ENCODE measurements at places on chromosomes 12 and 14.

DNA sequence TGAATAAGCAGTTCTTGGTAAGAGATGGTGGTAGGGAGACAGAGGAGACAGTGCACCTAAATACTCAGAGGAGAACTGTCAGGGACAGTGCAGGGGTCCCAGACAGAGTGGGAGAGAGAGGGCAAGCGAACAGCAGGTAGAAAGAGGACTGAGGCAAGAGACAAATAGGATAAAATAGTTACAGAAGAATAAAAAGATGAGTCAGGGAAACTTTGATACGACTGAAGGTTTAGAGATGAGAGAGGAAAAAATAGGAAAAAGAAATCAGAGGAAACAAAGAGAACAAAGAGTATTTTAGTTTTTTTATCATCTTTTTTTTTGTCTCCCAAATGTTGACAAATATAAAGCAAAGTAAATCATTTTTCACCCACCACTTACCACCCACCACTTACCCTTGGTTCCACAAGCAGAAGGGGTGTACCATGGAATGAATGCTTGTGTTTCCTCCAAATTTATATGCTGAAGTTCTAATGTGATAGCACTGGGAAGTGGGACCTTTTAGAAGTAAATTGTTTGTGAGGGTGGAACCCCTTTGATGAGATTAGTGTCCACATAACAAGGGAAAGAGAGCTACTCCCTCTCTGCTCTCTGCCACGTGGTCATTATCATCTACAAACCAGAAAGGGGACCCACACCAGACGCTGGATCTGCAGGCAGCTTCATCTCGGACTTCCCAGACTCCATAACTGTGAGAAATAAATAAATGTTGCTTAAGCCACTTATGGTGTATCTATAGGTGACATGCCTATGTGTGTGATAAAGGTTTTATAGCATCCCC, 292.1 kb downstream of the BTG1 start:
- no peak for DNase-seq

DNA sequence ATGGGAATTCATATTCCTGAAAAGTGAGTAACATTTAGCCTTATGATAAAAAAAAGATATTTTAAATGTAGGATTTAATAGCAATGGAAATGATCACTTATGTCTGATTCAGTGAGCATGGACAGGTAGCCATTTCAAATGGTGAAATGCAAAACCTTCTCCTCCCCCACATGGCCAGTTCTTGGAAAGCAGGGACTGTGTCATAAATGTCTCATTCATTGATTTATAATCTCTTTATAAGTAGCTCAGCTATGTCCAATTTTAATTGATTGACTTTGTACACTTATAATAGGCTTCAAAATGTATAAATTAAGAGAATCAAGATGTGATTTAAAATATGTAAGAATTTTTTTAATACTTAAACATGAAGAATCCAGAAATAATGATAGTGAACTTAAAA, 24.6 kb upstream of the SCFD1 start:
- DNase-seq, result no peak

GRCh38 chr12:116722245-116722644, 15.6 kb downstream of the SPRING1 start:
- no peak for DNase-seq

GRCh38 chr14:38090506-38090905, 117.2 kb upstream of the SSTR1 start:
- DNase-seq, result no peak

- peak; percentile 14 for DNase-seq
Observed at GRCh38 chr12:120642826-120643225, 2.4 kb downstream of the CABP1 start.

DNA sequence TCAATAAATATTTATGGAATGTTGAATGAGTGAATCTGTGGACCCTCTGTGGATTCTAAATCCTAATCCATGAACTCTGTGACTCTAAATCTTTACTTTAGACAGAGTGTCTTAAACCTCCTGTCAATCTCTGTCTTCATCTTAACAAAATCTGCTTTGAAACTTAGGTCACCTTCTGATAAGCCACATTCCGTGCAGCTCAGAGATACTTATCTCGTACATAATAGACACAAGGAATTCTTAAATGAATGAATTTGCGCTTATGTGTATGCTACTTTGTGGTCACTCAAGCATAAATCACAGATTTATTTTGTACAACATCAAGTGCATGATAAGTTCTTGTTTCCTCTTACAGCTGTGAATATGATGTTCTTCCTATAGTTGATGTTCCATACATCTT, 2.2 kb upstream of the KRAS start:
- DNase-seq, result no peak

GRCh38 chr12:56877195-56878009, 56.8 kb downstream of the SDR9C7 start:
- no peak for DNase-seq

DNA sequence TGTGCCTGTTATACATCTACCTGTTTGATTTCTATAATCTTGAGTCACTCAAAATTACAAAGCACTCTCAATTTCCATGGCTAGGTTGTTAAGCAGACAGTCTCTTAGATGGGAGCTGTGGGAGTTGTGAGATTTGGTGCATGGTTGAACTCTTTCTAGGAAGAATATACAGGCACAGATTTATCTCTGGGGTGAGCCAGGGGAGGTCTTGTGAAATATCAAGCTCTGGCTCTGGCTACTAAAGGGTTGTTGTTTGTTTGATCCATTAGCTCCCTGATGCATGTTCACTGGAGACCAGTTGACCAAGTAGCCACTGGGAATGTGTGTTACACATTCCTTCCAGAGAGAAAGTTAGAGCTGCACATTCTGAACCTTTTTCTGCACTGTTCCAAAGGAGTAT, 117.2 kb upstream of the HMGA2 start:
- no peak for DNase-seq

DNA sequence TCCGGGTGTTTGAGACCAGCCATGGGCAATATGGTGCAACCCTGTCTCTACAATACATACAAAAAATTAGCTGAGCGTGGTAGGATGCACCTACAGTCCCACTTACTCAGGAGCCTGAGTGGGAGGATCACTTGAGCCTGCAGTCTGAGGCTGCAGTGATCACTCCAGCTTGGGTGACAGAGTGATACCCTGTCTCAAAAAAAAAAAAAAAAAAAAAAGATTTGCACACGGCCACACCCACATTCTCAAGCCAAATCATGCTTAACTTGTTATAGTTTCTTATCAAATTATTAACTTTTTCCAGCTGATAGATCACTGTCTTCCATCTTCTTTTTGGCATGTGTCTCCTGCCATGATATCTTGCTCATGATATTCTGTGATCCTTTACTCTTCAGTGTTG, 6.8 kb downstream of the DRAM1 start:
- DNase-seq, result no peak

GRCh38 chr14:99644723-99645544, at the start of gene HHIPL1:
HHIPL1 (plus strand) TSS chr14:99645129; CDS start chr14:99645208, 79 bp downstream.
- peak; percentile 17 for DNase-seq

GRCh38 chr14:75049136-75049535, 2.1 kb downstream of the MLH3 start:
- no peak for DNase-seq

DNA sequence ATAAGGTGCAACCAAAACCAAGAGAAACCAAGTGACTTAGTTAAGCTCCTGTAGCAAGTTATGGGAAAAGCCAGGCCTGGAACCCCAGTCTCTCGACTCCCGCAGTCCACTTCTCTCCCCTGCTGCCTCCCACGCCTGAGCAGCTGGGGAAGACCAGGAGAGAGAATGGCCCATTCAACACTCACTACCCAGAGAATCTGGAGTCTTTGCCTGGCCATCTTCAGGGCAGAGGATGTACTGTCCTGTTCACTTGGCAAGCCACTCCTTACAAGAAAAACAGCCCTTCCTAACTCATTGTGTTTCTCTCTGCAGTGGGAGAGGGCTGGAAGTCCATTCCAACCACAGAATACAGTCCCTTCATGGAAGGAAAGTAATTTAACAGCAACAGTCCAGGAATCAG, 1.8 kb downstream of the PITPNM2 start:
- DNase-seq, result no peak

DNA sequence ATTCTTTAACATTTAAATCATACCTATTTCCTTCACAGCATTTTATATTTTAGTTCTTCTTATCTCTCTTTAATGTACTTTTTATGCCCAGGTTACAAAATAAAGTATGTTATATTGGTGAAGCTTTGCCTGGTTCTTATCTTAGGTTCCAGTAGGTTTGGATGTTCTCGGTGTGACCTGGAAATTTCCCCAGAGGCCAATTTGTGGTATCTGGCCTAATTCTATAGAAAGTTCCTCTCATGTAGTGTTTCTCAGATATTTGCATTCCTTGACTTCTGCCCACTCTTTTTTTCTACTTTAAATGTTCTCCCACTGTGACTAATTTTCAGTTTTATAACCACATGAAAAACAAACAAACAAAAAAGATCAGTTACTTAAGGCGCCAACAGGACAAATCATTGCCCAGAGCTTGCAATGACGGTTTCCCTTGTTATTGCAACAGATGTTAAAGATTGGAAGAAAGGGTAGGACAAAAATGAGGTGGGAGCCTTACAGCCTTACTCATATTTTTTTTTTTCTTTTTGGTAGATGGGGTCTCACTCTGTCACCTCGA, 41.2 kb upstream of the PPM1H start:
- DNase-seq, result peak; percentile 3

GRCh38 chr14:100241279-100241678, 2.3 kb downstream of the YY1 start:
- no peak for DNase-seq

DNA sequence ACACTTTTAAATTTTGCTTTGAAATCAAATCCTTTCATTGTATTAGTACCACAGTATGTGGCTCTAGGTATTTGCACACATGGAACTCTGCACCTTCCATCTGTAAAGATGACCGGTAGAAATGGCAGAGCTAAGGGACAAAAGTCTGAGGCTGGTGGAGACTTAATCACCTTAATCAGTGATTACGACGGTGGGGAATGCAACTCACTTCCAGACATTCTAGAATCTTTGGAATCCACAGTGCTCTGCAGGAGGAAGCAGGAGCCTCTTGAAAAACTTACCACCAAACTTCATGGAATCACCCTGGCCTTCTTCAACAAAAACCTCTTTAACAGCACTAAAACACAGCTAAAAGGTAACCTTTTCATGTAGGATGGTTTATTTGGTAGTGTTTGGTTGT, 3.9 kb upstream of the DACT1 start:
- DNase-seq, result no peak

DNA sequence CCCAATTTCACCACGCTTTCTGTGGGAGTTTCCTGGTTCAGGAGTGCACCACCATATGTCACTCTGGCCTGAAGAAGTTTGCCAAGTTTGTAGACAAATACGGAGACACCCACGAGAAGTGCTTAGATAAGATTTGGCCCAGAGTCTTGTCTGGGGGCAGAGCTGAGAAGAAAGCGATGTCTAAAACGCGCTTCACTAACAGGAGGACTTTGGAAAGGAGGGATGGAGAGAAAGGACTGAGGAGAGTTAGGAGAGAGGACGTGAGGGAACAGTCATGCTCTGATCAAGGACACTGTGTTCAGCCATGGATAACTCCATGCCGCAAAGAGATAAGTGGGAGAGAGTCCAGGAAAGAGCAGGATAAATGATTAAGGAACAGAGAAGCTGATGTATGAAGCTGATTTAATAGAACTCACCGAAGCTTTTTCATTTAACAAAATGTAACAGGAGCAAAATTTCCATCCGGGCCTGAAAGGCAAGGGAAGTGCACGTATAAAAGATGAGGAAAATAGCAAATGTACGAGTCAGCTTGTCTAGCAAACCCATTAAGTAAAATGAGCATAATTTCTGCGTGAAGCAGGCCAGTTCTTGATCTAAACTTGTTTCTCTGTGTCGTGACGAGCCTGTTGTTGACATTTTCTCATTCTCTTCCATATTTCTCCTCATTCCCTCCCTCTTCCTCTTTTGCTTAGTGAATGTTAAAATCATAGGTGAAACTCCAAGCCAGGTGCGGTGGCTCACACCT, 23.4 kb upstream of the MAP3K9 start:
- DNase-seq, result peak; percentile 20

GRCh38 chr14:101132588-101132987, 229.1 kb upstream of the RTL1 start:
- DNase-seq, result no peak

DNA sequence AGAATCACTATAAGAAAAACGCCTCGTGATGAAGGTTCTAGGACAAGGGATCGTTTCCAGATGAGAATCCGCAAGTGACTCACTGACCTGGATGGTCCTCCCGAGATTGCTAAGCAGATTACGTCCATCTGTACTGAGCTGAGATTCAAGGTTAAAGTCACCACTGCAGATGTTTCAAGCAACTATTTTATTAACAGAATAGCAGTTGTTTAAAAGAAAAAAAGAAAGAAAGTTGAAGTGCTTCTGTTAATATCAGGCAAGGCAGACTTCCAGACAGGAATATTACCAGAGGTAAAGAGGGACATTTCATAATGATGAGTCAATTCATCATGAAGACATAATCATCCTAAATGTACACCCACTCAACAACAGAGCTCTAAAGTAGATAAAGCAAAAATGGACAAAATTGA, 17.9 kb downstream of the PXN start:
- peak; percentile 94 for DNase-seq

DNA sequence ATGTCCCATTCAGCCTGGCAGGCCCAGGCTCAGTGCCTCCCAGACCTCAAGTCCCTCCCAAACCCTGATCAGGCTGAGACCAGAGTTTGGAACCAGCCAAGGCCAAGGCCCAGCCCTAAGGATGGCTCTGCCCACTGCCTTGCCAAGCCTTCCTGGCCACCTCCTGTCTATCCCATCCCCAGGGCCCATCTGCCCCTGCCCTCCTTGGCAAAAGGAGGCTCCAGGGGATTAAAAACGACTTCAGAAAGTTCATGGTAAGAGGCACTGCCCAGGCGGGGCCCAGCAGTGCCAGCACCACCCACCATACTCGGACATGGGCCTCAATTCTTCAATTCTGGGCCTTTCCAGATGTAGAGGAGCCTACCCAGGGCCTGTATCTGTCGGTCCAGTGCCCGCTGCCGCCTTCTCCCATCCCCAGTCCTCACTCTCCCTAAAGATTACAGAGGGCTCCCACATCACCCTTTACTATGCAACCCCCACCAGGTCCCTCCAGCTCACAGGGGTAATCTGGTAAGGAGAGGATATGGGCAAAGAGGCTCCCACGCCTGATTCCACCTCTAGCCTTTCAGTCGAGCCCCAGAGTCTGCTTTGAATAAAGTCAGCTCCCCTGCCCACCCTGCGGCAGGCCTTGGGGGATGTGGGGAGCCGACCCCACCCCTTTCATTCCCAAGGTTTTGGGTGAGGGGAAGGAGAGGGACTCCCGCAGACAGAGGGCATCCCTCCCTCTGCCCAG, 932 bp downstream of the ADCY6 start:
- no peak for DNase-seq

All from fibroblast of mammary gland (primary cell).